ENCODE measurements at places on chromosomes 11 and 22.

GRCh38 chr11:44651535-44652155 is 75.1 kb upstream of the TSPAN18 start:
- DNase-seq: no peak

DNA sequence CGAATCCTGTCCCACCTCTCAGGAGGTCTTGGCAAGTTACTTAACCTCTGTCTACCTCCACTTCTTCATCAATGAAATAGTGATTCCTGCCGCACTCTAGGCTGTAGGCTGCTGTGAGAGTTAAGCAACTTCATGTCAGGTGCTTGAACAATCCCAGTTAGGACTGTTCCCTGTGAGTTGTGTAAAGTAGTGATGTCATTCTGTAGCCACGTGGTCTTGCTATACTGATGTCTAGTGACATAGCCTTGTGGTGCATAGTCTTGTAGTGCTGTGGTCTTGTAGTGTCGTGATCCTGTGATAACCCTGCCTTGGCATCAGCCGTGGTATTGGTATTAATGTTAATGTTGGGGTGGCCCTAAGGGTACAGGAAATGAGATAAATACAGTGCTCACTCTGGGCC is 30.3 kb upstream of the PRR5 start:
- DNase-seq: no peak

GRCh38 chr22:45238957-45239680 is 1.6 kb downstream of the KIAA0930 start:
- DNase-seq: no peak

DNA sequence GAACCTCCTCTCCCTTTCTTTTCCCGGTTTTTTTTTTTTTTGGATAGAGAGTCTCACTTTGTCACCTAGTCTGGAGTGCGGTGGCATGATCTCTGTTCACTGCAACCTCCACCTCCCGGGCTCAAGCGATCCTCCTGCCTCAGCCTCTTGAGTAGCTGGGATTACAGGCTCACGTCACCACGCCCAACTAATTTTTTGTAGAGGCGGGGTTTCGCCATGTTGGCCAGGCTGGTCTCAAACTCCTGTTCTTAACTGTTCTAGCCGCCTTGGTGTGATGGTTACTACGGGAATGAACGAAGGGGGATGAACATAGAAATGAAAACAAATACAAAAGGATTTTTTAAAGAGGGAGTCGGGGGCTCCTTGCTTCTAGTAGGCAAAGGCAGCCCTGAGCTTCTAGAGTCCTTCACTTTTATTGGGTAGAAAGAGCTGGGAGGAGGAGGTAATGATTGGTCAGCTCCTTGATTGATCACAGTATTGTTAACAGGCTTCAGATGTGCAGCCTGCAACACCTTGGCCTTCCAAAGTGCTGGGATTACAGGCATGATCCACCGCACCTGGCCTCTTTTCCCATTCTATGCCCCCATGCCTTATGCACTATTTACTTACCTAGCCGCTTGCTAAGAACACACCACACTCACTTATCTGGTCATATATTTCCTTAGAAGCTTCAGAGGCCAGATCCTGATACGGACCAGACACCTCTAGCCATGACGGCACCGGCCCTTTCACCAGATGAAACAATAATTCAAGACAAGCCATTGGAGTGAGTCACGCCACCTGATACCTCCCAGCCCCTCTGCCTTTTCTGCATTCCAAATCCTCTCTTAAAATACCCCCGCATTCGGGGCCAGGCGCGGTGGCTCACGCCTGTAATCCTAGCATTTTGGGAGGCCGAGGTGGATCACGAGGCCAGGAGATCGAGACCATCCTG is 20.7 kb downstream of the SUSD2 start:
- DNase-seq: no peak

DNA sequence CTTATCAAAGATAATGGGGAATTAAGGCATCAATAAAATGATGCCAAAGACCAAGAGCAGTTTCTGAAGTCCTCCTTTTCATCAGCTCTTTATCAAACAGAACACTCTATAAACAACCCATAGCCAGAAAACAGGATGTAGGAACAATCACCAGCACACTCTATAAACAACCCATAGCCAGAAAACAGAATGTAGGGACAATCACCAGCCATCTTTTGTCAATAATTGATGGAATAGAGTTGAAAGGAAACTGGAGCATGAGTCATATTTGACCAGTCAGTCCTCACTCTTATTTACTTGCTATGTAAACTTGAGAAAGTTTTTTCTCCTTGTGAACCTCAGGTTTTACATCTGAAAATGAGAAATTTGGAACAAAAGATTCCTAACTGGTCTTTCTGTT is 10.0 kb downstream of the MS4A2 start:
- no peak for DNase-seq

DNA sequence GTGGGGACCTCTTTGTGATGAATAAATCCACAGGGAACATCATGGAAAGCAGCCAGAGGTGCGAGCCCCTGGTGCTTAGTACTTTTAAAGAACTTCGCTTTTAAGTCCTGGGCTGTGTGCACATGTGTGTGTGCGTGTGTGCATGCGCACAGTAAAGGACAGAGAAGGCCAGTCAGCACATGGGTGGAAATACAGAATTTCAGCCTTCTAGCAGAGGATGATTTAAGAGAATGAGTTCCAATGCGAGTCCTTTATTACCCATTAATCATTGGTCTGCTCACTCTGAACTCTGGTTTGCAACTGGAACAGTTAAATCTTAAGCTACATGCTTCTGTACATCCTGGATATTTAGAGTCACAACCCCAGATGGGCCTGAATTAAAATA is 18.9 kb downstream of the TEAD1 start:
- no peak for DNase-seq

- DNase-seq: no peak
Observed at GRCh38 chr11:122727101-122727929, 71.8 kb downstream of the UBASH3B start.

- no peak for DNase-seq
Observed at GRCh38 chr11:93689240-93689639, 27.8 kb downstream of the CEP295 start.

DNA sequence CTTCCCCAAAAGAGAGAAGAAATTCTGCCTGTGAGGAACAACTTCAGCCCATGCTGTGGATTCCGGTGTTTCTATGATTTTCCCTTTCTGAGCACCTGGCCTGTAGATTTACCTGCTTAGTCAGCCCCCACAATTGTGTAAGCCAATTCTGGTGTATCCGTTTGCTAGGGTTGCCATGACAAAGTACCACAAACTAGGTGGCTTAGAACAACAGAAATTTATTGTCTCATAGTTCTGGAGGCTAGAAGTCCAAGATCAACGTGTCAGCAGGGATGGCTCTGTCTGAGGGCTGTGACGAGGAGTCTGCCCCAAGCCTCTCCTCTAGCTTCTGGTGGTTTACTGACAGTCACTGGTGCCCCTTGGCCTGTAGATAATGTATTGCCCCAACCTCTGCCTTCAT is 15.9 kb upstream of the CYB5R2 start:
- DNase-seq: no peak

DNA sequence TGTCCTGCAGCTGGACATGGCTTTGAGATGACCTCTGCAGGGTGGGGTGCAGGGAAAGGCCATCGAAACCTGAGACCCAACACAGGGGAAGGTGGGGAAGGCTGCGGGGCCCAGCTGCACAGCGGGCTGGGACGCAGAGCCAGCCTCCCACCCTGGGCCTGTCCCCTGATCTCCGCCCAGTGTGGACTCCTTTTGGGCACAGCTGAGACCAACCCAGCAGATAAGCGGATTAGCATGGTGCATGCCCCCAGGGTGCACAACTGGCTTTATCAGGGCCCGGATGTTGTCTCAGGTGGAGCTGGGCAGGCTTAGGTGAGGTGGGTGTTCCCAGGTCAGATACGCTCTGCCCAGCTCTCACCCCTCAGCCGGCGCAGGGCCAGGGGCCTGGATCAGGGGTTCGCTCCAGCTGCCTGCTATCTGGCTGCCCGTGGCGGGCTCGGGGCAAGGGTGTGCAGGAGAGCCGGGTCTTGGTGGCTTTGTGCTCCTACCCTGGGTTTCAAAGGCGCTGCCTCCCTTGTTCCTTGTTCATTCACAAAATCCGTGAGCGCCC is 28.1 kb upstream of the MUC5AC start:
- no peak for DNase-seq

DNA sequence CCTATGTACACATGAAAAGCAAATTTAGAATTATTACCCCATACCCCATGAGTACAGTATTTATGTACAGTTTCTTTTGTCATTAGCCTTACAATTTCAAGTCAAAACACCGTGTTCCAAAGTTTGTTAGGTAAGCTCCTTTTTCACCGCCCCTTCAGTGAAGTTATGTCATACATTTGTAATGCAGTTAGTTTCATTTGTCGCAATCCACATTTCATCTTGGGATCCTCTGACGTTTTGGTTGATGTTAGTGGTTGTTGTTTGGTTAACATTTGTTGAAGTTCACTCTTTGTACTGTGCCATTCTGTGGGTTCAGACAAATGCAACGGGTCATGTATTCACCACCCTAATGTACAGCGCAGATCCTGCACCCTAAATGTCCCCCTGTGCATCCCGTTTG is 45.2 kb downstream of the ARHGEF12 start:
- DNase-seq: no peak

GRCh38 chr11:116126562-116126961 is 622.3 kb upstream of the CADM1 start:
- DNase-seq: no peak

- no peak for DNase-seq
Observed at GRCh38 chr11:14967581-14968243, 4.4 kb downstream of the CALCA start.

- DNase-seq: no peak
Observed at GRCh38 chr11:86277741-86278140, 24.3 kb upstream of the HIKESHI start.

DNA sequence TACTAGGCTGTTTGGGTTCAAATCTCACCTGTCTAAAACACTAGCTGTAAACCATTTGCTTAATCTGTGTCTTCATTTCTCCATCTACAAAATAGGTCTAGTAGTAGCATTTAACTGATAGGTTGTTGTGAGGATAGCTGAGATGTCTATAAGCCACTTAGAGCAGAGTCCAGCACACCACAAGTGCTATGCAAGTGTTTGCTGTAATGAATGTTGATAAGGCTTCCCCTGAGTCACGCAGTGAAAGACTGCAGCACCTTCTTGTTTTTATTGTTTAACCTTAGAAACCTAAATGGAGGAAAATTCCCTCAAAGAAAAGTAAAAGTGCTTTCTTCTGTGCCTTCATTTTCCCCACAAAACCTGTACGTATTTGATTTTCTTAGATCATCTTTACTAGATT is 23.1 kb upstream of the LDHA start:
- DNase-seq: no peak

DNA sequence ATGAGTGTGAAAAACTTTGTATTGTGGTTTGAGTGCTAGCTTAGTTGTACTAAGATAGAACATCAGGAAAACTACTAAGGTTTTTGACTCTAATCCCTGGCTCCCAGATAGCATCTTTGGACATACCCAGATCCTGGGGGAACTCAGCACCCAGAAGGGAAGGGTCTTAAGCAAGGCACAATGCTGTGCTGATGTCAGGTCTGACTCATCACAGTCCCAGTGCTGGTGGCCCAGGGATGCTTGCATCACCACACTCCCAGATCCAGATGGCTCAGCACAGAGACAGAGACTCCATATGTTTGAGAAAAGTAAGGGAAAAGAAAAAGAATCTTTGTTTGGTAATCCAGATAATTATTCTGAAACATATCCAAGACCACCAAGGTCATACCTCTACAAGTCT is 18.3 kb upstream of the OR56A3 start:
- no peak for DNase-seq

- DNase-seq: no peak
Observed at GRCh38 chr11:86264649-86265048, 20.1 kb downstream of the EED start.

DNA sequence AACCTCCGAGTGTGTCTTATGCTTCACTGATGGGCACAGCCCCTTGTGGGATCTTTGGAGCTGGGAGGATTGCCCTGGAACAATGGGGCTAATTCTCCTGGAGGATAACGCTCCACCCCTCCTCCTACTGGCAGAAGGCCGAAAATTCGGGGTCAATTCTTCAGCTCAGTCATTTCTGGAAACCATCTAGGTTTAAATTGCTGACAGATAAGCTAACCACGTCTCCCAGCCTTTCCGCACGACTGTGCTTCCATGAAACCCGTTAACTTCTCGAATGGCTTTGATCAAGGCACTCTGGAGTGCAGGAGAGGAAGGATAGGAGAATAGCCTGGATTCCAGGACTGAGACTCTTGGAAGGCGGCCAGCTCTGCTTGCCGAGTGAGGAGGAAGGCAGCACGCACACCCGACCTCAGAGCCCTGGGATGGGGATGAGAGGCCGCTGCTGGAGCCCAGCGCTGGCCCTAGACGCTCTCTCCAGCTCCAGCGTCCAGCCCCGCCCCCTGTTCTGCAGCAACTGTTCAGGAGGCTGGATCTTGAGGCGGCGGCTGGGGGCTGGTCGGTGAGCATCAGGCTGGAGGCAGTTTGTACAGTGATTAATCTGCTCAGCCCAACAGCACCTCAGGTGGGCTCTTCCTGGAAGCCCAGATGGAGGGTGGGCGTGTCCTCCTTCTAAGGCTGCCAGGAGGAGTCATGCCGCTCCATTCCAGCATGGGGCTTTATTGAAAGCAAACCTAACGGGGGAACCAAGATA is 176.7 kb upstream of the NCAM1 start:
- peak; percentile 79 for DNase-seq

DNA sequence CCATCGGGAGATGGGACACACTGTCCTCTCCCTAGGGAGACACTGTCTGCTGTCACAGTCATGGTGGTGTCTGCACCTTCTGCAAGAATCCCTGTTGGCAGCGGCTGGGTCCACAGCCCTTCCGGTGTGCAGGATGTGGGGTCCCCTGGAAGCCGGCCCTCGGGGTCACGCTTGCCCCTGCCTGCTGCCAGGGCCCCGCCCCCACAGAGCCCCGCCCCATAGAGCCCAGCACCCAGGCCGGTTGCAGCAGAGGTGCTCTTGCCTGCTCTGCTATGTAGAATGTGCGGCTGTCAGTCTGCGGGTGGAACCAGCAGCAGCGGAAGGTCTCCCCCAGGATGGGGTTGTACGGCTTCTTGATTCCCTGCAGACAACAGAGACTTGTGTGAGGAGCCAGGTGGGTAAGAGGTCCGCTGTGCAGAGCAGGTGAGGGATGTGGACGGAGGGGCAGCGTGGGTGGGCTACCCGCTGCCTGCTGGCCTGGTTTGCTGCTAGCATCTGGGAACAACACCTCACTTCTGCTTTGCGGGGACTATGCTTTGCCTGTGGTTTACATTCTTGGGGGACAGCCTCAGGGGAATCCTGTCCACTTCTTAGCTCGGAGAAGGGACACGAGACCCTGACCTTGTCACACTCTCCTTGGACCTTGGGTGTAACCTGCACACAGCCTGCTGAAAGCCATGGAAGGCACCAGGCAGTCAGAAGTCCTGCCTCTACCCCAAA is 44.9 kb upstream of the CARS1 start:
- DNase-seq: no peak

GRCh38 chr22:20927940-20928572 is 10.8 kb downstream of the CRKL start:
- DNase-seq: no peak

GRCh38 chr11:37026326-37026725 is 428.3 kb upstream of the RAG2 start:
- DNase-seq: no peak

All from NCI-H524 (cell line).